ENCODE measurements at places on chromosomes 12 and 14.
A peak's percentile ranks its signal among the peaks of the same experiment; 100 is the strongest.

- DNase-seq: no peak
Measured at GRCh38 chr12:80001562-80001961, 66.7 kb upstream of the PPP1R12A start.

DNA sequence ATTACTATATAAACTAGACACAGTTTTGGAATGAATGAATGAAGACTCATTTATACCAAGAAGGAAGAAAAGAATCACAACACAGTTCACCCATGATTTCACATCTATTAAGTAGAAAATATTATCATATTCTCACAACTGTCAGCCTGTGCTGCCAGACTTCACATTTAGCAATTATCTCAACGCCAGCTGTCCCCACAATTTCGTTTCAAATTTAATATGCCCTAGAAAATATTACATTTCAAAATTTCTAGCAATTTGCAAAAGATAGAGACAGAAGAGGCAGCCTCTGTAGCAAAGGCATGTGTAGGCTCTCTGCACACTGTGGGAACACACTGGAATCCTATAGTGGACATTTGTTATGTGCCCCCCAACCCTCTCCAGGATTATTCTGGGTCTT is 83.6 kb downstream of the ANKS1B start:
- no peak for DNase-seq

DNA sequence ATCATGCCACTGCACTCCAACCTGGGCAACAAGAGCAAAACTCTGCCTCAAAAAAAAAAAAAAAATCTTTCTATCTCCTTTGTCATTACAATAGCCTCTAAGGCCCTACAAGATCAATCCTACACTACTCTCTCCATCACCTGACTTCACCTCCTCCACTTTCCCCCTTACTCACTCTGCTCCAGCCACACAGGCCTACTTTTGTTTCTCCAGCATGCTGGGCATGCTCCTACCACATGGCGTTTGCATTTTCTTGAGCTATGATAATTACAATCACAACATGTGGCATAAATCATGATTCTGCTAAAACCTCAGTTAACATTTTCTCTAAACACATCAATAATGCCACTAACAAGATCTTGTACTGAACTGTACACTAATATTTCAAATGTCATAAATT is 7.8 kb downstream of the PPP1R13B start:
- DNase-seq: no peak

GRCh38 chr12:3962631-3963483 is 89.7 kb upstream of the PARP11 start:
- no peak for DNase-seq

GRCh38 chr12:106602076-106602475 is 19.3 kb downstream of the RFX4 start:
- no peak for DNase-seq

DNA sequence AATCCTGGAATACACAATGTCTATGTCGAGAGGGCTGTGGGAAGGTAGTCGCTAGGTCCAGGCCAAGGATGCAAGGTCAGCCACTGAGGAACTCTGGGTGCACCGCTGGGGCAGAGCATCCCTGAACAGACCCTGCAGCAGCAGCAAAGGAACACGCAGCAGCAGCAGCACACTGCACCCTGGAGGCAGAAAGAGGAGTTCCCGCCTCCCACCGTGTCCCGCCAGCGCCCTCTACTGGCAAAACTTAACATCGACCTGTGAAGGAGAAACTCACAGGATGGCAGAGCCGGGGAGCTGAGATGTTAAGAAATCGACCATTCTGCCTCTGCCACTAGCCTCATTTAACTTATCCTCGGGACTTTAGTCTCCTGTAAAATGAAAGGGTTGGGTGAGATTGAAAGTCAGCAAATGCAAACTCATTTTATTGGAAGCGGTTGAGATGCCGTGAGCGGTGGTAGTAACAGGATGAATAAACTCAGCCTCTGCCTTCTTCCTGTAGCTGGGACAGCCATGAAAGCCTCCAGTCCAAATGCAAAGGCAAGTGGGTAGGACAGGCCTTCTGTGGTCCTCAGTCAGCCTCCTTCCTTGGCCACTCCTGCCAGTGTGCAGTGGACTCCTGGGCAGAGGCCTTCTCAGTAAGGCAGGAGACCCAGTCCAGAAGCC is 45.6 kb downstream of the STAB2 start:
- DNase-seq: no peak

DNA sequence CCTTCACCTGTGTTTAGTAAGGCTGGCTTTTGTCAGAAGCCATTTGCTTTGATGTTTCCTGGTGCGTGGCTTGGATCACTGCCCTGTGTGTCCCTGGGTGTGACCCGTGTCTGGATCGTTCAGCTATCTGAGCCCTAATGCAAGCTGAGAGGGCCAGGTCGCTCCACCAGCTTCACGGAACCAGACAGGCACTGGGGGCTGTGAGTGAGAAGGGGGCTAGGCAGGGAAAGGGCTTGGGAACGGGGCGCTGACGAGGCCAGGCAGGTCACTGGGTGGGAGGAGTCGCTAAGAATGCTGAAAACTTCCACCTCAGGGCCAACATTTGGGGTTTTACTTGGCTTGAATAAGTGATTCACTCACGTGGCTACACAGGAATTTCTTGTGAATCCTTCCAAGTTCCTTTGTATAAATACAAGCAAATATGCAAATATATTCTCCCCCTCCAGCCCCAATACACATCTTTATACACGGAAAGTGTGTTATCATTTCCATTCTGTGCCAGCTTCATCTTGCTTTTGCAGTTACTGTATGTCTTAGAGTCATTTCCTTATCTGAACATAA is 24.2 kb upstream of the MMP17 start:
- DNase-seq: no peak

DNA sequence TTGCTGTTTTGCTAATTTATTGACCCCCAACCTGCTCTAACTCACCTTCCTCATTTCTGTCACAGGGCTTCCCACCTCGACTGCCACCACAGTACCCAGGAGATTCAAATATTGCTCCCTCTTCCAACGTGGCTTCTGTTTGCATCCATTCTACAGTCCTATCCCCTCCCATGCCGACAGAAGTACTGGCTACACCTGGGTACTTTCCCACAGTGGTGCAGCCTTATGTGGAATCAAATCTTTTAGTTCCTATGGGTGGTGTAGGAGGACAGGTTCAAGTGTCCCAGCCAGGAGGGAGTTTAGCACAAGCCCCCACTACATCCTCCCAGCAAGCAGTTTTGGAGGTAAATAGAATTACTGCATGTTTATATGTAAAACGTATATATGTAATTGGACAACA is 68.8 kb downstream of the RAD52 start:
- DNase-seq: no peak

- DNase-seq: no peak
Measured at GRCh38 chr14:74950795-74951442, 4.5 kb downstream of the PGF start.

DNA sequence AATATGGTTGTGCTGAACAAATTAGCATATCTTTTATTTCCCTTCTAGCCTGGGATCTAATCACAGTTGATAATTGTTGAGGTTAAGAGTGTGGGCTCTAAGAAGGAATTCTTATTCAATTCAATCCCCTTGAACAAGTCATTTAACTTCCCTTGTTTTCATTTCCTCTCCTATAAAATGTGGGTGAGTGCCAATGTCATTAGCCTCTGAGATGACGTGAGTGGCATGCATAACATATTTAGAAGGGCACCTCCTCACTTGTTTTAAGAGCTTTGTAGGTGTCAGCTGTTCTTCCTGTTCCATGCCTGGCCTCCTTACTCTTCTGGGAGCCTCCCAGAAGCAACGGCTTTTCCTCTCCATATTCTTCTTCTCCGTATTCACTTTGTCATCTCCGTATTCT is 155.4 kb upstream of the NEDD1 start:
- DNase-seq: no peak

GRCh38 chr12:101591781-101592180 is 3.0 kb upstream of the MYBPC1 start:
- DNase-seq: no peak

- DNase-seq: no peak
Measured at GRCh38 chr12:107435520-107435919, 250.1 kb upstream of the PWP1 start.

DNA sequence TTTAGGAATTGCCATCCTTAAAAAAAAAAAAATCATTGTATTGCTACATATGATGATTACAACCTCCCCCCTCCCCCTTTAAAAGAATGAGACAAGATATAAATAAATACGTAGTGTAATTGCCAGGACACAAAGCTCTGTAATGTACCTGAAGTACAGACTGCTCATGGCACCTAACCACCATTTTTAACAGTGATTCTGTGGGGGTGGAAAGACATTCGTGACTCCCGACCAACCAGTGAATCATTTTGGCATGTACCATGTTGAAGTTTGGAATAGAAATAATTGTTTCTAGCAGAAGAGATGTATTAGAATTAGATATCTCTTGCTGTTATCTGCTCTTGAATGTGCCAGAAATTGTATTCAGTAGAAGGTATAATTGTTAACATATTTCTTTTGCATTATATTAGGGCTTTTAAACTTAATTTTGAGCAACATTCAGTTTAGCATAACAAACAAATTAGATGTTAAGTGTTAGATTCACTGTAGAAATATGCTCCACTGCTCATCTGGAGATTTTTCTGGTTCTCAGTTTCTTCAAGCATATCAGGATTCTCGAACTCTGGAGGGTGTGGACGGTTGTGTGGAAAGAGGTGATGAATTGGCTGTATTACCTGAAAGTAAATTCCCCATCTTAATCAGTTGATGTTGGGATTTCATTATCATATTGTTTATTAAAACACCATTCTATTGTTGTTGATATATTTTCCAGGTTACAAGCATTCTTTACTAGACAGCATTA is 31.1 kb downstream of the FRS2 start:
- no peak for DNase-seq

DNA sequence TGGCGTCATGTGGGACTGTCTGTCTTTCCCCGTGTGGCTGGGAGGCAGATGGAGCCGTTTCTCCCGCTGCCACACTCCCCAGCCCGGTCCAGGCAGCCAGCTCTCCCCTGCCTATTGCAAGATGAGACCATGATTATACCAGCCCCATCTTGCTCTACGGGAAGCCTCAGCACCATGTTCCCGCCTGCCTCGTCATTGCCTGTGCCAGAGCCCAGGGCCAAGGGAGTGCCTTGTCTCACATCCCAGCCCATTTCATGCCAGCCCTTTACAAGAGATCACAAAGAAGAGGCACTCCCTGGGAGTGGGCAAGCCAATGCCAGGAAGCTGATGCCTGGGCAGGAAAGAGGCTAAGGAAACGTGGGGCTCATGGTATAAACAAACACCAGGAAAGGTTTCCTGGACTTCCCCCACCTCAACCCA is 23.9 kb downstream of the GPR68 start:
- DNase-seq: peak; percentile 85

DNA sequence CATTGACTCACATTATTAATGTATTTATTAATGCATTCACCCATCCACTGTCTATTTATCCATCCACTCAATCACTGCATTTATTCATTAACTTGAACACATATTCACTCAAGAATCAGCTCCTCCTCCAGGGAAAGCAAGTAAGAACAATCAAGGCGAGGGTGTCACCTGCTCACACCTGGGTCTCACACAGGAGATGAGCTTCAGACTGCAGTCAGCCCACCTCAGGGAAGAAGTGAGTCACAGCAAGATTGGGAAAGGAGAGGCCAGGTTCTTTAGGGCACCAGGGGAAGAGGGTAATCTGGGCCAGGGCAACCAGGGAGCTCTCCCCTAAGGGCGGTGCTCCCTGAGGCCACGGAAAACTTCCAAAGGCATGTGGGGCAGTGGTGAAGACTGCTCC is 367.3 kb downstream of the BCL11B start:
- DNase-seq: no peak

DNA sequence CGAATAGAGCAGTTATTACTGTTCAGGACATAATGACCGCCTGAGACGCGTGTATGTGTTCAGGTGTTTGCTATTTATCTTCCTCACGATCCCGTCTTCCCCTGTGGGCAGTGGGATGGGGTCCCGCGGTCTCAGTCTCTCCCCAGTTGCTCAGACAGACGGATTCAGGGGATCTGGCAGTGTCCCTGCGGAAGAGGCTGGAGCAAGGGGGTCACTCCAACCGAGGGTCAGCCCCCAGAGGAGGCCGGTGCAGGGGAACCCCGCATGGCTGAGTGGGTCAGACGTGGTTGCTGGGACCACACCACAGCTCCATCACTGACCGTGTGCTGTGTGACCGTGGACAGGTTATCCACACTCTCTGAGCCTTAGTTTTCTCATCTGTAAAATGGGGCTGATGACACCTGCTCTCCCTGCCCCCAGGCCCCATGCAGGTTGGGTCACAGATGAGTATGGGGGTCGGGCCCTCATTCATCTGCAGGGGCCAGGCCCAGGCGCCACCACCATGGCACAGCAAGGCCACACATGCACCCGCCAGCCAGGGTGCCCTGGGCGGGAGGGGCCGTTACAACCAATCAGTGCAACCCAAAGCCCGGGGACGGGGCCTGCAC is 5.2 kb downstream of the MMP17 start:
- DNase-seq: no peak

DNA sequence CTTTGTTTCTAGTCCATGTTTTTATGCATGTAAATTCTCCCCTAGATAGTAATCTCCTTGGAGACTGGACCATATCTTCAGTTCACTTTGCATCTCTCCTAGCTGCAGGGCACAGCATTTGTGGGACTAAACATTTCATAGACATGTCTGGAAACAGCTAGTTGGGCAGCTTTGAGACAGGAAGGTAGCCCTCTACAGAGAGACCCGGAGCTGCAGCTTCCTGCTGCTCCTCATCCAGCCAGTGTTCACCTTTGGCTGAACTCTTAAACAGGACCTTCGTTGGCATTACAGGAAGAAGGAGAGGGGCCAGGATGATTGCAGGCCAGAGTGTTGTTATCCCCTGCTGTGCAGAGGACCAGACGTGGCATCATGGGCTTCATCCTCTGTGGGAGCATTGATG is 52.9 kb downstream of the GNS start:
- no peak for DNase-seq

GRCh38 chr14:67331368-67332125 is 28.1 kb downstream of the ATP6V1D start:
- no peak for DNase-seq

GRCh38 chr12:54662026-54662425 is 13.9 kb upstream of the DCD start:
- DNase-seq: no peak

DNA sequence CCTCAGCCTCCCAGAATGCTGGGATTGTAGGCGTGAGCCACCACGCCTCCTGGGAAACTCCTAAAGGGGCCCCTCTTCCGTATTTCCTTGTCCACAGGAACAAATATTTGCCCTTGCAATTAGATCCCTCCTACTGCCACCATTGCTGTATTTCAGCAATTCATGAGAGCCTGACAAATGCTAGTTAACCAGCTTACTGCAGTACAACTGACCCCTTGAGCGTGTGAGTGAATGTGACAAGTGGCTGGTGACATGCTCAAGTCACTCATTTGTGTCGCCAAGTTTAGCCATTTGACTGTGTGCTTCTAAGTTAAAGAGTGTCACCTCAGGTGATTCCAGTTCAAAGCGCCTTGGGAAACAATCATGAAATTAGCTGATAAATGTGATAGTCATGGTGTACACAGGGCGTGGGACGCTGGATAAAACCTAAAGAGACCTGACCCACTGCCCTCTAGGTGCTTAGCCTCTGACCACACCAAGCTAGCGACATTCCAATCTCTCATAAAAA is 56.1 kb upstream of the MAP1LC3B2 start:
- no peak for DNase-seq

GRCh38 chr12:93847517-93848474 is 170.6 kb downstream of the CRADD start:
- DNase-seq: no peak

GRCh38 chr14:35416108-35416750 is 11.7 kb upstream of the NFKBIA start:
- DNase-seq: no peak

- DNase-seq: no peak
Measured at GRCh38 chr12:130382818-130383217, 45.1 kb downstream of the PIWIL1 start.

- peak; percentile 78 for DNase-seq
Measured at GRCh38 chr12:54173066-54173726, 15.6 kb downstream of the SMUG1 start.

Data from DMS 273 treated with DMSO at 0.1 percent for 48 hours (cell line).